ENCODE measurements at places on chromosomes 5 and 9.

- DNase-seq = no peak
Measured at GRCh38 chr5:142221091-142221860, 103.5 kb downstream of the SPRY4 start.

DNA sequence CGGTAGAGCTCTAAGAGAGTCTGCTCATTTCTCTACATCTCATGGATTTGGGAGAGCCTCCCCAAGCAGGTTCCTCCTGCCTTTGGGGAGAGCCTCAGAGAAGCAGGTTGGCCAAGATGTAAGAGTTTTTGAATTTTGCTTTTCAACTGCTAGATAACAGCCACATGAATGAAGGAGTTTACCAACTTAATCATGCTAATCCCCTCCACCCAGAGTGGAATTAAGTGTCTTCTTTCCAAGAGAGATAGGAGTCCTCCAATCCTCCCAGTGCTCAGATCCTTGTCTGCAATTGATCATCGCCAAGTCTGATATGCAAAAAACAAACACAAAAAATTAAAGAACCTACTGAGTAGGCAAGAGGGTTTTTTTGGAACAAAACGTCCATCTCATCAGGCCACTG is 99.4 kb upstream of the MAP3K1 start:
- DNase-seq = no peak

- DNase-seq = no peak
Measured at GRCh38 chr5:121707178-121707577, 144.5 kb upstream of the FTMT start.

DNA sequence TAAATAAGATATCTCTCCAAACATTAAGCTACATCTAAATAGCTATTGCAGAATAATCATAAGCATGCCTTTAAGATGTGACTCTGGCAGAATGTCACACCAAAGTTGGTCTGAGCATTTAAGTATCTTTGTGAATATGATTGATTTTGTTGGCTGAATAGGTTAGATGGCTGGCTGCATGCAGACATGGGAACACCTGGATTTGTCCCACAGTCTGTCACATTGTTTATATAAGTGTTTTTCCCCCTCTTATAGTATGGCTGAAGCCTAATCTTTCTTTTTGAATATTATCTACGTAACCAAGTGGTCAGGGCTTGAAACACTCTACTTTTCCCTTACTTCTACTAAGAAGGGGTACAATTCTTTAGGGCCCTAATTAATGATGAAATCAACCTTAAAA is 36.2 kb downstream of the PCSK1 start:
- no peak for DNase-seq

Data from activated CD4-positive, CD25-positive, alpha-beta regulatory T cell (primary cell).